ENCODE measurements at places on chromosomes 1 and 21.
A peak's percentile ranks its signal among the peaks of the same experiment; 100 is the strongest.

DNA sequence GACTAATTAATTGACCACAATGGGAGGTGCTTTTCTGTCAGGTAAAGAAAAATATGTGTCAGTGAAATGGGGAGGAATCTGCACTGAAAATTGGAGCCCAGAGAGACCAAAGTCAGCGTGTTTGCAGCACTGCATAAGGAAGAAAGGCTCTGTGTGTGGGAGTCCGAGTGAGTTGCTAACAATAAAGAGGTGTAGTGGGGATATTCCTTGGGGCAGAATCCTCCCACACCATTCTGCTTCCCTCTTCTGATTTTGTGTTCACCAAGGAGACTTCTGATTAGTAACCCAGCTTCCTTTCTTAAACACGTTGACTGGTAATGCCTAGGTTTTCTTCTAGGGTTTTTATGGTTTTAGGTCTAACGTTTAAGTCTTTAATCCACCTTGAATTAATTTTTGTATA is 240.5 kb downstream of the RPS6KC1 start:
- DNase-seq: no peak

- DNase-seq: no peak
These were observed at the start of gene KCNJ10 for GRCh38 chr1:160069460-160070231. KCNJ10 (minus strand) TSS chr1:160070160; CDS start chr1:160042532, 27,628 bp downstream.

GRCh38 chr1:203216274-203217138 is 13.0 kb downstream of the CHIT1 start:
- DNase-seq: peak; percentile 55

DNA sequence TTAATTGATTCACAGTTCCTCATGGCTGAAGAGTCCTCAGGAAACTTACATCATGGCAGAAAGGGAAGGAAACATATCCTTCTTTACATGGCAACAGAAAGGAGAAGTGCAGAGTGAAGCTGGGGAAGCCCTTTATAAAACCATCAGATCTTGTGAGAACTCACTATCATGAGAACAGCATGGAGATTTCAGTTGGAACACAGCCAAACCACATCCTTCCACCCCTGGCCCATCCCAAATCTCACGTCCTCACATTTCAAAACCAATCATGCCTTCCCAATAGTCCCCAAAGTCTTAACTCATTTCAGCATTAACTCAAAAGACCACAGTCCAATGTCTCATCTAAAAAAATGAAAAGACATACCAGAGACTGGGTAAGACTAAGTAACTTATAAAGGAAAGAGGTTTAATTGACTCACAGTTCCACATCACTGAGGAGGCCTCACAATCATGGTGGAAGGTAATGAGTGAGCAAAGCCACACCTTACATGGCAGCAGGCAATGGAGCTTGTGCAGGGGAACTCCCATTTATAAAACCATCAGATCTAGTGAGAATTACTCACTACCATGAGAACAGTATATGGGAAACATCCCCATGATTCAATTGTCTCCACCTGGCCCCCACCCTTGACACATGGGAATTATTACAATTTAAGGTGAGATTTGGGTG is 105.2 kb downstream of the MRPL39 start:
- no peak for DNase-seq

GRCh38 chr21:42093186-42093585 is 22.1 kb downstream of the UMODL1 start:
- DNase-seq: no peak

- peak; percentile 1 for DNase-seq
These were observed 868 bp downstream of the ZBTB40 start for GRCh38 chr1:22452481-22452957.

GRCh38 chr21:21295303-21295702 is 297.1 kb downstream of the NCAM2 start:
- DNase-seq: no peak

- DNase-seq: peak; percentile 76
These were observed 17.9 kb upstream of the PWP2 start for GRCh38 chr21:44089001-44089911.

- no peak for DNase-seq
These were observed 3.1 kb downstream of the IBA57 start for GRCh38 chr1:228168563-228169270.

GRCh38 chr1:29876902-29877301 is 640.6 kb downstream of the PTPRU start:
- DNase-seq: no peak

- no peak for DNase-seq
These were observed 822.4 kb upstream of the NEGR1 start for GRCh38 chr1:73104749-73105148.

GRCh38 chr1:75554870-75555269 is 56.0 kb downstream of the SLC44A5 start:
- no peak for DNase-seq

GRCh38 chr1:64744492-64745180 is at the start of gene RAVER2:
RAVER2 (plus strand) TSS chr1:64745075; CDS start chr1:64745173, 98 bp downstream.
- DNase-seq: peak; percentile 44

DNA sequence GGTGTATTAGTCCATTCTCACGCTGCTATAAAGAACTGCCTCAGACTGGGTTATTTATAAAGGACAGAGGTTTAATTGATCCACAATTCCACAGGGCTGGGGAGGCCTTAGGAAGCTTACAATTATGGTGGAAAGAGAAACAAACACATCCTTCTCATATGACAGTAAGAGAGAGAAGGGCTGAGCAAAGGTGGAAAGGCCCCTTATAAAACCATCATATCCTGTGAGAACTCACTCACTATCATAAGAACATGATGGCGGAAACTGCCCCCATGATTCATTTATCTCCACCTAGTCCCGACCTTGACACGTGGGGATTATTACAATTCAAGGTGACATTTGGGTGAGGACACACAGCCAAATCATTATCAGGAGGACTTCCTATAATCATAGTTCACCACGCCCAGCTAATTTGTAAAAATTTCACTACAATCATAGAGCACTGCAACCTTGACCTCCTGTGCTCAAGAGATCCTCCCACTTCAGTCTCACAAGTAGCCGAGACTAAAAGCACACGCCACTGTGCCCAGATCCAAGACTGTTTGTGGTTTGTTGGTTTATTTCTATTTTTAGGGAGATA is 164.9 kb downstream of the RERE start:
- DNase-seq: no peak

DNA sequence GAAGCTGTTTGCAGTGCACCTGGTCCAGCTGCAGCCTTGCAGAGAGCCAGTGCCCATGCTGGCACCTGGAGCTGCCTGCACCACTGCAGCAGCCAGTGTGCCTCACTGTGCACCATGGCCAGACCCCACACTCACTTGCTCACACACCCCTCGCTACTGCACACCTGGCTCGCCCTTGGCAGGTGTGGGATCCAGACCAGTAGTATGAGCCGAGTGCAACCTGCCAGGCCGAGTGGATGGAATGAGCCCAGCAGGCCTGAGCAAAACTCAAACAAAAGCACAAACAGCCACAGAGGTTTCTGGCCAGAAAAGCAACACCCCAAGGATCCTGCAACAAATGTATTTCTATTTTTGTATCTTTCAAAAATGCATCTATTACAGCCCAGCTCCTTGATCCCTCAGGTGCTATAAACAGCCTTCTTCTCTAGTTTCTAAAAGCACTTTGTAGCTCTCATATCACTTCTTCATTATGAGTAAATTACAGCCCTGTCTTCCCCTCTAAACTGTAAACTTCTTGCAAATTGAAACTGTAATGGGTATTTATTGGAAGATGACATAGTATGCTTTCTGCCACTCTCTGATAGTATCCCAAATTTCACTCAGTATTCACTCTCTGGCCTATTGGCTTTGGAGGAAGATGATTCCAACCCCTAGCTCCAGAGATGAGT is 72.2 kb upstream of the LPGAT1 start:
- DNase-seq: no peak

- DNase-seq: no peak
These were observed 805.8 kb downstream of the USP25 start for GRCh38 chr21:16535626-16536025.

GRCh38 chr1:80450711-80451110 is 1350.0 kb upstream of the ADGRL2 start:
- DNase-seq: no peak

DNA sequence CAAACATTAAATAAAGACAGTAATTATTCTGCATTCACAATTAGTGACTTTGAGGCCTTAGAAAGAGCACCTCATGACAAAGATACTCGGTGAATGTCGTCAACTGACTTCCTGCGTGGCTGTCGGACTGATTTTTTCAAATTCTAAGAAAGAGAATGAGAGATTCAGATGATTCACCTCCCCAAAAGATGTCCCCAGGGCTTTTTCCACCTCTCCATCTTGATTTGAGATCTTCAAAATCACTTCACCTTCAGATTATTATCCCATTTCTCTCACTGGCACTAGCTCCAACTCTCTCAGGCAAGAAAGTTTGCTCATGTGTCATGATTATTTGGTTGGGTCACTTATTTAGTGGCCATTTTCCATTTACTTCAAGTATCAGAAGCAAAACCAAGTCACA is 5.0 kb upstream of the EDEM3 start:
- DNase-seq: no peak

GRCh38 chr1:5998906-5999301 is 6.7 kb upstream of the NPHP4 start:
- no peak for DNase-seq

GRCh38 chr21:44549525-44550211 is 1.6 kb downstream of the KRTAP10-2 start:
- peak; percentile 40 for DNase-seq

- DNase-seq: no peak
These were observed 15.0 kb downstream of the PCSK9 start for GRCh38 chr1:55054396-55054795.

GRCh38 chr1:12447307-12447706 is 170.7 kb downstream of the DHRS3 start:
- no peak for DNase-seq

GRCh38 chr1:201648907-201649721 is 110.2 kb downstream of the NAV1 start:
- DNase-seq: no peak

DNA sequence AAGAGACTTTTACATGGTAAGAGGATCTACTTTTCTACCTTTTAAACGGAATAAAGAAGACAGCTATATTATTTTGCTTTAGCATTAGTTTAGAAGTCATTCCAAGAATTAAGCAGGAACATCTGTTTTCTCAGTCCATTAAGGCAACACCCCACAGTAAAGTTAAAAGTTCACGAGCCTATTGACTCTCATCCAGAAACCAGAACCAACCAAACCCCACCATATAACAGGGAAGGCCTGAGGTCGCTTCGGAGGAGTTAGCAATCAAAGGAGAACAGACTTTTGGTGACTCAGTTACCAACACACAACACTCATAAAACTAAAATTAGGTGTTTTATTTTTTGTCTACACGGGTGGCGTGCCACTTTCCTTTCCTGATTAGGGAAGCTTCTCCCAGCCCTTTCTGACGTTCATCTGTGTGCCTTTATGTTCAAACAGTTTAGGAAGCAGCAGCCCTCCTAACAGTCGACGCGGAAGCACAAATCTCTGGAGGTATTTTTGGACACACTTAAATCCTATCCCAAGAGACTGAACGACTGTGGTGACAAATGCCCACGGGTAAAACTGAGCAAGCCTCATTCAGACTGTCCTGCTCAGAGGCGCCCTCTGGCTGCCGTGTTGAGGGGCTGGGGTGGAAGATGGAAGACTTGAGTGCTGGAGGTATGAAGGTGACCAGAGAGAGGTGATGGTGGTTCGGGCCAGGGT is 8.6 kb upstream of the PLA2G2C start:
- peak; percentile 46 for DNase-seq

- DNase-seq: no peak
These were observed 42.2 kb downstream of the SPATA17 start for GRCh38 chr1:217673387-217673786.

- DNase-seq: no peak
These were observed 26.2 kb upstream of the PRKACB start for GRCh38 chr1:84117868-84118267.

- DNase-seq: peak; percentile 10
These were observed 93.5 kb upstream of the ACTL8 start for GRCh38 chr1:17661546-17662157.

DNA sequence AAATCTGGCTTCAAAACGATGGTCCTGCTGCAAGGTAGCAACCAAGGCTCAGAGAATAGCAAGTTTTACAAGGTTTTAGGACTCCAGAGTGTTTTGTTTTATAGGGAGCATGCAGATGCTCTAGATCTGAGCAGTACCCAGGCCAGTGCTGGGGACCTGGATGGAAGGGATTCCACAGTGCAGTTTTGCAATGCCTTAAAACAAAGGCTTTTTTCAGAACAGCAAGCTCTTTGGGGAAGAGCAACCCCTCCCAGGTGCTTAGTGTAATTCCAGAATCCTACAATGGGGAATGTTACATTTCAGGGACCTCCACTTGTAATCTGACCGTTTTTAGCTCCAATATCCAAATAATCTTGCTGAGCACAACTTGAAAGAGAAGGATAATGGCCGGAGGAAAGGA is 6.7 kb downstream of the ROR1 start:
- DNase-seq: no peak

GRCh38 chr1:55310505-55310971 is 95.4 kb upstream of the USP24 start:
- DNase-seq: no peak

GRCh38 chr1:12407050-12407961 is 177.5 kb downstream of the VPS13D start:
- no peak for DNase-seq

- no peak for DNase-seq
These were observed 374.6 kb upstream of the USP24 start for GRCh38 chr1:55589671-55590297.

GRCh38 chr1:167500283-167500860 is 18.0 kb downstream of the CD247 start:
- DNase-seq: no peak

DNA sequence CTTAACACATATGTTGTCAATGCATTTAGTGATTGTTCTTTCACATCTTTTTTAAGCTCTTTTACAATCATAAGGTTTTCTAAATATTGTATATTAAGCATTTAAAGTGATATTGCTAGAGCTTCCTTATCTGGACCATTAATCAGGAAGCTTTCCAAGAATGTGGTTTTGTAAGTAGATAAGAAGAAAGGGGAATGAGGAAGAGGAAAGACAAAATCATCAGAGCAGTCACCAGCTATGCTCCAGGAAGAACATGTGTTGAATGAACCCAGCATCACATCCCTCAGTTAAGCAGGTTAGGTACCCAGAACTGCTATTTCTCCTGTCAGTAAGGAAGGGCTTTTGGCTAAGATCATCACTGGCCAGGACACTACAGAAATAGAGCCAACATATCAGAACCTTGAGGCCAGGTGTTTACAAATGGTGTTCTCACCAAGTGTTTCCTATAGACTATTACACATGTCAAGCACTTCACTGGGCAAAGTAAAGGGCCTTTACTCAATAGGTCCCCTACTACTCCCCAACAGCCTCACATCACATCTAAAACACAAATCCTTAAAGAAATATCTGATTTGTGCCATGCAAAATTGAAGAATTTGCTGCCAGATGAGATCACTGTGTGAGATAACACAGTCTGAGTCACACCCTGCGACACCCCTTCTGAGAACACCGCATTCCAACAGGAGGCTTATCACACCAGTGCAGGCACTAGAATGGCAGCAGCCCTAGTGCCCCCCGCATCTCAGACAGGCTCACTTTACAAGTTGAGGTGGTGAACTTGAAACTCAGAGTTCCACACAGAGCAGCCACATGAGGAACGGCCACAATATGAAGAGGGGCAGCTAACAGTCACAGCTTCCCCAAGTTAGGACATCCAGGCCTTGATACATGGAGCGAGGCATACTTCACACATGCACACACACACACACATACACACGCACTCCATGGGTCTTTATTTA is 1.8 kb upstream of the SPRR2A start:
- DNase-seq: no peak

GRCh38 chr21:17784180-17784598 is 35.0 kb downstream of the C21orf91 start:
- DNase-seq: peak; percentile 58

GRCh38 chr1:68011657-68012375 is 38.6 kb downstream of the DIRAS3 start:
- no peak for DNase-seq
